Myocyte (in vitro differentiated cells): ENCODE measurements at places on chromosomes 12 and 14.

DNA sequence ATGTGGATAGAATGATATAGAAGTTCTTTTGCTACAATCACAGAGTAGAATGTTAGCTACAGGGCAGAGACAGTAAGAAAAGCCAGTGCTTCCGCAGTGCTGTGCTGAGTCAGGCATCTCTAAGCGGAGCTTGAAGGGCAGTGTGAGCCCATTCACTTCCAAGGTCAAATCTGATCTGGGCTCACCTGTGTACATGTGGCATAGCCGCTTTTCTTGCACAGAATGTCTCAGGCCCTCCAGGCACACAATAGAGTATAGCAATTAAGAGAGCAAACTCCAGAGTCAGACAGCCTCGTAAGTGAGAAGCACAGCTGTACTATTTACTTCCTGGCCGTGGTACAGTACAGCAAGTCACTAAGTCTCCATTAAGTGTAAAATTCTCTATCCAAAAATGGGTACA, 26.8 kb downstream of the CORO1C start:
- DNase-seq, result no peak

- DNase-seq, result no peak
Observed at GRCh38 chr14:61638595-61639387, 56.5 kb upstream of the HIF1A start.

DNA sequence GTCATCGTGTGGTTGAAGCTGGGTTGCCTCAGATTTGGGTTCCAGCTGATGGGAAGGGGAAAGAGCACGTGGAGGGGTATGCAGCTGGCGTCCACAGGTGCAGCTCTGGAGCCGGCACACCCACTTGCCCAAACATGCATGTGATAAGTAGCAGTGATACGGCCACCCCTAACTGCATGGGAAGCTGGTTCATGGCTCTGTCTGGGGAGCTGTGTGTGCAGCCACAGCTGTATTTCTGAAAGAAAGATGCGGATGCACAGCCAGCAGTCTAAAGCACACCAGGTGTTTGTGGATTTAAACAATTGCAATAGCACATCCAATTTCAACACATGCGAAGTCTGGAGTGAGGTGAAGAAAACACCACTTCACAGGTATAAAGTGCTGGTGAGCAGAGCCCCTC, 181.4 kb downstream of the EFCAB11 start:
- DNase-seq, result no peak

GRCh38 chr14:90301668-90302090, 30.1 kb downstream of the NRDE2 start:
- DNase-seq, result peak; percentile 58

DNA sequence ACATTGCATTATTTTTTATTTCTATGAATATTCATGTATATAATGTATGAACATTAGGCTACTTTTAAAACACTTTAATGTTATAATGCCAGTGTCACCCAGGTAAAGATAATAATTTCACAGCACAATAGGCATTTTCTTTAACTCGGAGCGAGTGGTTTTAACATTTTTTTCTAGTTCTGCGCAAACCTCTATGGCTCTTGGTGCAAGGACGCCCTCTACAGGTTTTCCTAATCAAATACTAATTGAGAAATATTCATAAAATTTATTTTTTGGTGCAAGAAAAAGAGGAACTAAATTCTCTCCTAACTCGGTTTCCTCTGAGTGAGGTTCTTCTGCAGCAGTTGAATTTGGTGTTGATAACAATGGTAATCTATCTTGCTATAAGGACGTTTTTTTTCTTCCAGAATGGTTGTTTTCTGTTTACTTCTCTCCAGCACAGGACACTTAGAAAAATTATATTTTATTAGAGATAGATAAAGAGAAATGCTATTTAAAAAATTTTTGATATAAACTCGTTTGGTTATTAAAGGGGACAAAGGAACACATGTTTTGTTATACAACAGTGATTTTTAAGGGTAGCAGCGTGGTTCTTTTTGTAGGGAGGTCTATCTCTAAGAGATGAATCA, 2.4 kb upstream of the WIF1 start:
- peak; percentile 48 for DNase-seq

- no peak for DNase-seq
Observed at GRCh38 chr14:93171376-93171775, 13.3 kb downstream of the MOAP1 start.

- no peak for DNase-seq
Observed at GRCh38 chr14:22388669-22389595, 200.1 kb downstream of the DAD1 start.

GRCh38 chr12:131782061-131782460, 46.1 kb upstream of the MMP17 start:
- DNase-seq, result no peak

DNA sequence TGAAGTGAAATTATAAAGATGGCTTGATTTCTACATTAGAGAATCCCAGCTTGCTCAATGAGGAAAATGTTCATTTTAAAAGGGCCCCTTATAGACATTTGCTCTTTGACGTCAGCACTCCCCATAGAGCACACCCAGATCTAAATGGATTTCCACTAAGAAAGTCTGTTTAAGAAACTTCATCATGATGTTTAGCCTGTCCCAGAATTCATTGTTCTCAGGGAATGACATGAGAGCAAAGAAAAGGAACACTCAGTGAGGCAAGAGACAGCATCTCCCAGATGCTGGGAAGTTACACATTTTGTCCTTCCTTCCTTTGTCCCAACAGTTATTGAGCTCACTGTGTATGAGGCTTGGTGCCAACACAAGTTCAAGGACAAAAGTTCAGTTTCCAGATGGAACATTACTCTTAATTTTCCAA, 4.9 kb downstream of the PHLDA1 start:
- DNase-seq, result no peak

- DNase-seq, result no peak
Observed at GRCh38 chr12:114990381-114990780, 306.4 kb upstream of the TBX3 start.

GRCh38 chr14:94599656-94600004, 12.6 kb upstream of the SERPINA3 start:
- no peak for DNase-seq

GRCh38 chr14:73625706-73626105, 13.4 kb downstream of the ACOT6 start:
- DNase-seq, result no peak

- no peak for DNase-seq
Observed at GRCh38 chr14:85663256-85663655, 133.3 kb downstream of the FLRT2 start.

DNA sequence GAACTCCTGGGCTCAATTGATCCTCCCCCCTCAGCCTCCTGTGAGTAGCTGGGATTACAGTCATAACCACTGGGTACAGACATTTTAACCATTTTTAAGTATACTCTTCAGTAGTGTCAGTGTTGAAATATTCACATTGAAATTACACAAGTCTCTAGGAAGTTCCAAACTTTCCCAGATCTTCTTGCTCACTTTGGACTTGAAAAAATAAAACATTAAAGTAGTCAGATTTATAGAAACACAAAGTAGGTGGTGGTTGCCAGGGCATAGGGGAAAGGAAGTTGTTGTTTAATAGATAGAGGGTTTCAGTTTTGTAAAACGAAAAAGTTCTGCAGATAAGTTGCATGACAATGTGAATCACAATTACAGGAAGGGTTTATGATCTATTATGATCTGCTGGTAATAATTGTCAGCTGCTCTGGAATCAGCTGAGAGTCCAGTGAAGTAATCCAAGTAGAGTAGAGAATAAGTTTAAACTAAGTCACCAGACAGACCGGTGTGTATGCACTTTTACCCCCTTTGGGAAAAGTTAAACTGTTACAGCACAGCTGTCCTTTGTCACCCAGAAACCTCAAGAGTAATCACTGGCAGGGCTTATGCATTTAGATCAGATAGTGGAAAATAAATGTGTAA, 27.4 kb downstream of the PCNX1 start:
- DNase-seq, result peak; percentile 63

GRCh38 chr12:110717037-110717436, 25.7 kb downstream of the PPP1CC start:
- no peak for DNase-seq

DNA sequence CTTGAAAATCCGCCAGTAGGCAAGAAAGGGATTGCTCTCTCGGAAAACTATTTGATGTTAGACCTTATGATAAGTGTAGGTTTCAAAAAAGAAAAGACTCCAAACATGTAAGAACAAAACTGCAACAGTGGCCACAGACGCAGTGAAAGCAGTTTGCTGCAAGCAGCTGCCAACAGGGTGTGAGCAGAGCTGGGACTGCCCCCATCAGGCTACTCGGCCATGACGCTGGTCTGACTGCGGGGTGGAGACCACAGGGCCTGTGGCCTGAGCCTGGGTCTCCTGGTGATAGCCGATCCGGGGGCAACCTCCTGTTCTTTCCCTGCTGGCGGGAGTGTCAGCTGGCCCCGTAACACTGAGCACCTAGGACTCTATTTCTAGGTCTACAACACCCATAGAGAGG, 63.2 kb downstream of the AMN start:
- no peak for DNase-seq

DNA sequence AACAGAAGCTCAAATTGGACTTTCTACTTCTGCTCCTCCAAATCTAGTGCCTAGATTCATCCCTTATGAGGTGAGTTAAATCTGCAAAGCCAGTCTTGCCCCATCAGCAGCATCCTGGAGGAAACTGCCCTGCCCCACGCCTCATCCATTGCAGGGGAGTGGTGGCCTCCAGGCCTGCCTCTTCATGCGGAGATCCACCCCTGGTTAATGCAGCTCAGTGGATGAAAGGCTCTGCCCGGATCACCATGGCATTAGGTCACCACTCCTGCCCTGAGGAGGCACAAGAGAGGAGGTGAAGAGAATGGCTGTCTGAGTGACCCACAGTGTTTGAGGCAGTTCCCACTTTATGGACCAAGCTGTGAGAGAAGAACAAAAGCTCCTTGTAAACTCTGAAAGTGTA, 218.1 kb downstream of the C12orf75 start:
- no peak for DNase-seq

GRCh38 chr12:115049614-115050013, 365.6 kb upstream of the TBX3 start:
- no peak for DNase-seq

GRCh38 chr14:69473260-69473659, 11.3 kb upstream of the PLEKHD1 start:
- no peak for DNase-seq

DNA sequence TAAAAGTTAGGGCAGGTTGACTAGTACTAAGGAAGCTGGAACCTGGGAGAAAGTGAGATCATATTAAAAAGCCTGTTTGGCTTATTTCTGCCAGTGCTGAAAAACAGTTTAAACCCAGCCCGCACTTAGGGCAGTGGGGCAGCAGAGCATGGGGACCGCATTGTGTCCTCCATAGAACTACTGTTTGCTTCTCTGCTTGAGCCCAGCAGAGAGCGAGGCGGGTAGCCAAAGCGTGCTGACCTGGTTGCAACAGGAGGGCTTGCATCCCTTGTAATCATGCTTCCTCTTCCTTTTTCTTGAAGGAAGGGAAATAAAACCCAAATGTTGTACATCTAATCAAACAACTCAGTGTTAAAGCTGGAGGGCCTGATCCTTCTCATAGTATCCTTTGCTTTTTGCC, 82.5 kb upstream of the HOXC13 start:
- no peak for DNase-seq

GRCh38 chr14:89465876-89466275, 48.8 kb upstream of the FOXN3 start:
- DNase-seq, result no peak

DNA sequence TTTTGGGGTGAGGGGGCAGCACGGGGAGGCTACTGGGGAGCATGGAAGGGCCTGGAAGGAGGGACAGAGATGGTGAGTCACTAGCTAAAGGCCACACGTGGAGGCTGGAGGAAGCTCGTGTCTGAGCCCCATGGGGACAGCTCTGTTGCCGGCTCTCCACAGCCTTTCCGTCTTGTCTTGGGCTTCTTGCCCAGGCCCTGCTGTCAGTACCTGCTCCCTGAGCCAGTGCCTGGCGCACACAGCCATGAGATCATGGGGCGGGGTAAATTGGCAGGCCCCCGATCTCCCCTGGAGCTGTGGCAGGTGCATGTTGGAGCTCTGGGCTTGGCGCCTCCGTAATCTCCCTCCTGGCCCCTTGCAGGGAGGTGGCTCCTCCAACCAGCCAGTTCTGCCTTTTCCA, 16.1 kb upstream of the KRT80 start:
- DNase-seq, result peak; percentile 85

GRCh38 chr12:1605129-1606020, 11.0 kb upstream of the FBXL14 start:
- DNase-seq, result peak; percentile 90

DNA sequence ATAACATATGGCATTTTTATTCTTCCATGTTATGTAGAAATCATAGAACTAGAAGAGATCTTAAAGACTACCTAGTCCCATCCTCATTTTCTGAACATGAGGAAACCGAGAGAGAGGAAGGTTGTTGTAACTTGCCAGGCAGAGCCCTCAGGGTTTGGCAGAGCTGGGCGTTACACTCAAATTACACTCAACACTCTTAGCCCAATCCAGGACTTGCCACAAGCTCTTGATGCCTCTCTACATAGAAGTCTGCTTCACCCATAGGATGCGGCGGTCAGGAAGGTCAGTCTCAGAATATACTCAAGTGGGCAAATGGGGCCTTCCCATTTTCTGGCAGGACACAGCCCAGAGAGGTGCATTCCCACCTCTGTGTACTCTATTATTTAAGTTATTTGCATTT, 208.1 kb downstream of the ZFP36L1 start:
- no peak for DNase-seq

GRCh38 chr12:49334226-49334625, 2.8 kb downstream of the C1QL4 start:
- DNase-seq, result no peak

DNA sequence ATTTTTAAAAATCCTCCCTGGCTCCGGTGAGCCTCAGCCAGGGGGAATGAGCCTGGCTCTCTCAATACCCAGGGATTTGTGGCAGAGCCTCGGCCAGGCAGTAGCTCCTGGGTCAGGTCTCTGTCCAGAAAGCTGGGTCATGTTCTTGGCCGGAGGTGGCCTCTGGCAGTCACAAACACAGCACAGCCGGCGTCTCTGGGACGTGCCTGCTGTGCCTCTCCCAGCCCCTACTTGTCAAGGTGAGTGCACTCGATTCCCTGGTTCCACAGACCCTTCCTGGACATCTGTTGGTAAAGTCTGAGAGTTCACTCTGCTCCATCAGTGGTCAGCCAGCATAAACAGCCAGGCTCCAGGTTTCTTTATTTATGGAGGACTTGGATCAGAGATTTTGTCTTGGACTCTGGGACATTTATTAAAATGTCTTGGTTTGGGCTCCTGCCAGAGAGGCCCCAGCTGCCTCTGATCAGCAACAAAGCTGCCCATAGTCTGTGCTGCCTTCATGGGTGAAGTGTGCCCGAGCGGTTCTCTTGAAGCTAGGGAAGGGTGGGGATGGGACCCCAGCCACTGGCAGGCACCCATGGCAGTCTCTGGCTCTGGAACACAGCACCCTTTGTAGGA, 56.7 kb downstream of the DGLUCY start:
- peak; percentile 41 for DNase-seq

DNA sequence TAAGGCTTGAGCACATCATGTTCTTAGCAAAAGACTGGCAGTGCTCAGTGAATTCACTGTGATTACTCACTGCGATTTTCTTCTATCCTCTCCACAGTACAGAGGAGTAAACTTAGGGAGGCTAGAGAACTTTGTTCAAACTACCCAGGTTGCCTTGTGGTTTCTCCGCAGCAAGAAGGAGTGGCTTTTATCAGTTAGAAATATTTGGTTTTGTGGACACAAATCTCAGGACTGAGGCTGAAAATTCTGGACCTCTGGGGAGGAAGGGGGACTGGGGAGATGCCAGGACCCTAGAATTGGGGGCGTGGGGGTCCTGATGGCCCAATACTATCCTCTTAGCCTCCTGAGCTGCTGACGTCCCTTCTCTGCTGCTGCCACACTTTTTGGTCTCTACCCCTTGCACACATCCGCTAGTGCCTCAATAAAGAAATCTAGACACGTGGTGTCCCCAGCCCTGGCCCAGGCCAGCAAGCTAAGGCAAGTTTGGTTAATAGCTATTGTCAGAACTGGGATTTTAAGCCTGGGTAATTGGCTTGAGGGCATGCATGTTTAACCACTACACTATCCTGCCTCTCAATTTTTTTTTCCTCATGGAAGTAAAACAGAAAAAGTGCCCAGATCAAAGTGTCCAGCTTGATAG, 842 bp downstream of the OAS2 start:
- no peak for DNase-seq
